AG04449 (cell line): ENCODE measurements at places on chromosomes 6 and 20.

- DNase-seq: no peak
Measured at GRCh38 chr20:58286729-58287128, 22.8 kb upstream of the RAB22A start.

DNA sequence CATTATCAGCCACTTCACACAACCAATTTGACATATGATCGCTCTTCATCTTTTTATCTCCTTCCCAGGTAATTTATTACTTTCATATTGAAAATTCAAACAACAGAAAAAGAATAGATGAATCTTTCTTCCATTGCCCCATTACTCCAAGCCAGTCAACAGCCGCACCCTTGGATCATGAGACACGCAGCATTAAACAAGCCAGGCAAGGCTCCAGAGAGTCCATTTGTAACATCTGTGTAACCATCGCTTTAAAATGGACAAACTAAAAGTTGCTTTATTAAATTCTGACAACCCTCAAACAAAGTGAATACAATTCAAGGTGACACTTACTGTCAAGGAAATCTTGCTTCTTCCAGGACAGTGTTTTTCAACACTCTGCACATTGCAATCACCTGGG is 200.3 kb downstream of the EPM2A start:
- no peak for DNase-seq

GRCh38 chr6:41843178-41843577 is 52.0 kb downstream of the USP49 start:
- no peak for DNase-seq

GRCh38 chr6:36095497-36096391 is 34.6 kb upstream of the MAPK13 start:
- DNase-seq: no peak

- DNase-seq: no peak
Measured at GRCh38 chr6:17042422-17043147, 59.3 kb upstream of the STMND1 start.

DNA sequence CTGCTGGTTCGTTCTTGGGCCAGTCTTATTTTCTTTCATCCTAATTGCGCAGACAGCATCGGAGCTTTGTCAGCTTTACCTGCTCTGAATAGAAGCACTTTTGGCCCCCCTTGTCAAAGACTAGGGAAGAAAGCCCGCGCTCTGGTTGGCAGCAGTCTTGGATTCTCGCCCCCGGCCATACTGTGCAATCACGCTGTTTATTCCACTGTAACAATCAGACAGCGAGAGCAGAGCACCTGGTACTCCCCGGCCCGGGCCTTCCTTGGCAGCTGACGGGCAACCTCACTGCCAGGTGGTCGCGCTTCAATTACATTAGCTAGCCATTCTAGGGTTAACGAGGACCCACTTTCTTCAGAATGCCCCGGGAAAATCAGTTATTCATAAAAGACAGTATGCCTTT is 72.6 kb downstream of the INSM1 start:
- DNase-seq: no peak

DNA sequence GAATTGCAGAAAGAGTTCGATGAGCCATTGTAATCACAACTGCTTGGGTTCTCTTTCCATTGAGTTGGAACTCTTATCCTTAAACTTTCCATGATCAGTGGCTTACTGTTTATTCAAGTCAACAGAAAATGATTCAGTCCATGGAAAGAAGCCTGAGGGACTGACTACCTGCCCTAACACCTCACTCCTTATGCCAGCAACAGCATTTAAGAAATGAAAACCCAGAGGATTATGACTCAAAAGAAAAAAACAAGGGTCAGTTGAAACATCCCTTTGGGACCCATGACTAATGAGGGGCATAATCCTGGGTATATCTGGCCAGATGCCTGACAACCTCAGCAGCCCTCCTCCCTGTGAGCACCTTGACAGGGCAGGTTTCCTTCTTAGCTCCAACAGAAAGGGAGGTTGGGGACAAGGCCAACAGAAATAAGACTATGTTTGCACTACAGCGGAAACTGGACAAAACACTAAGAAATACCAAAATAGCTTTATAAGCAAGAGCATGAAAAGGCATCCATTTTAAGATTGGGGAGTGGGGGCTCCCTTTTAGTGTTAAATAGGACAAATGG is 106.7 kb downstream of the MAP3K5 start:
- no peak for DNase-seq

- no peak for DNase-seq
Measured at GRCh38 chr6:156595476-156595875, 181.7 kb upstream of the ARID1B start.

- DNase-seq: no peak
Measured at GRCh38 chr6:149231778-149232177, 85.7 kb upstream of the TAB2 start.

DNA sequence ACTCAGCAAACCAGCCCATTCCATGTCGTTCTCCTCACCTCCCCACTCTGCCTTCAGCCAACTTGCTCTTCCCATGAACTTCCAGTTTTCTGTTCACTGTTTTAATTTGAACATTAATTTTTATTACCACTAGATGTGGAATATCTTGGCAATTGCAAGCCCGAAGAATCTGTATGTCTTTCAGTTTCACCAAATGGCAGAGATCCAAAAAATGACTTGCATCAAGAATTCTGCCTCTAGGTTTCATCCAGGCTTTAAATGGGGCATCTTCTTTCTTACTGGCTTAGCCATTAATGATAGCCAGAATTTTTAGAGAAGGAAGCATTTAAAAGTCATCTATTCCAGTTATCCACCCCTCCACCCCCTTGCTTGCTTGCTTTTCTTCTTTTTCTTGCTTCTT is 39.0 kb downstream of the CAP2 start:
- DNase-seq: no peak

- DNase-seq: no peak
Measured at GRCh38 chr6:96089173-96089572, 73.4 kb downstream of the FUT9 start.

DNA sequence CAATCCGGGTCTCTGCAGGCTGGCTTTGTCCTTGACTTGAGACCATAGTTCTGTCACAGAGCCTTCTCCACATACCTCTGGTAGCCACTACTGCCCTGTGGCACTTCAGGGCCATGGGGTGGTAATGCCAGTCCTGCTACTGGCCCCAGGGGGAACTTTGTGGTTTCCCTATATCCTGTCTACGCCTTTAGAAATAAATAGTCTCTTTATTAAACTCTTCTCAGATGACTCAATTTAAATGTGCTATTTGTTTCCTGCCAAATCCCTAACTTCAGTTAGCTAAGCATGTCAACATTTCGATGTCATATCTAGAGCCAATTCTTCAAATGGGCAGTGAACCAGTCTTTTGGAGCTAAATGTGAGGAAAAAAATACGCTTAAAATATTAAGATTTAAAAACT is 60.1 kb downstream of the SEL1L2 start:
- DNase-seq: no peak

DNA sequence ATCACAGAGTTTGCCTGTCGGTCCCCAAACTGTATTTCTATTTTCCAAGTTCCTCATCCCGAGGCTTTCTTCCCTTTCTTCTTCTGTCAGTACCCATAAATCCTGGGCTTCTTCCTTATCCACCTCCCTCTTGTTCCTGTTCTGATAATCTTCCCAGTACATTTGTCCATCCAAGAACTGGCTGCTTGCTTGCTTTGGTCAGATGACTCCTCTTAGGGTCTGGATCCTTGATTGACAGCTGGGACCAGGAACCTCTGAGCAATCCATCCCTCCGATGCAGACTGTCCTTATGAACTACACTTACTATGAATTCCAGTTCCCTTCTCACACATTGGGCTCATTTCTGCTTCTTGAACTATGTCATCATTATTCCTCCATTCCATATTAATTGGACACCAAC is 275.3 kb upstream of the CITED2 start:
- DNase-seq: no peak

- no peak for DNase-seq
Measured at GRCh38 chr6:169981969-169982368, 230.5 kb downstream of the ERMARD start.

DNA sequence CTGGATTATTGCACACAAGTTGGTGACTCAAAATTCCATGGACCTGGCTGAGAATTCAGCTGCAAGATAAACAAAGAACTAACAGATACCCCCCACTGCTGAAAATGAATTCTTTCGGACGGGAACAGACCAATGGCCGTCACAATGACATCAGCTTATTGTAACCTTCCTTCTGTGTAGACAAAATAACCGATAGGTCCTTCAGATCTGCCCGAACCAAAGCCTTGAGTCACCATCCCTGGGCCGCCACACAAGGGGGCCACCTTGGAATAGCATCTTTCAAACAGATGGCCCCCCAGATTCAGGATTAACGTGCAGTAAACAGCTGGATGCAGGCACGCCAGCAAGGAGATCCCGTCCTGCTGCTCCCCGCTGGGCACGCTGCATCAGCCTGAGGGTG is 214.0 kb upstream of the EXOC2 start:
- DNase-seq: peak; percentile 9

DNA sequence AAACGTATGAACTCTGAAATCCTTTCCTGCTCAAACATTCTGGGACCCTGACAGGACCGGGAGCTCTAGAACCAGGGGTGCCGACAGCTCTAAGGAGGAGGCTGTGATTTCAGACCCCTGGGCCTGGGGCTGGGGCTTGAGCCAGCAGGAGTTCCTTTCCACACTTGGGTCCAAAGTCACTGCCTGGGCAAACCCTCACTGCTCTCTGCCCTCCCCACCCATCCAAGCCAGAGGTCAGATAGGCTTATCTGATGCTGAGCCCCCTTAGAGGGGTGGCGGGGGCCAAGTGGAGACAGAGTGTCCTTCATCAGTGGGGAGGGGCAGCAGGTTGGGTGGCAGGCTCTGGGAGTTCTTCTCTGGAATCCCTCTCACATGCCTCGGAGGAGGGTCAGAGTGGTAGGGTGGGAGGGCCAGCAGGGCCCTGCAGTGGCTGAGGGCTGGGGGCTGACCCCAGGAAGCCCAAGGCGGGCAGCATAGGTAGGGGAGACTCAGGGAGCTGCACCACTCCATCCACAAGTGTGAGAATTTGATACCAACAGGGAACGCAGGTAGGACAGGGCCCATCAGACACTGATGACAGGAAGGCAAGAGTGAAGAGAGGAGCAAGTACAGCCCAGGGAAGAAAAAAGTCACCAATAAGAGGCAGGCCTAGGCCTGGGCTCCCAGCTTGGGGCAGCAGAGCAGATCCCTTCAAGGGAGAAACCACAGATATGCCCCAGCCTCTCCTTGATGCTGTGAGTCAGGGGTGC is 121.0 kb downstream of the MRPL14 start:
- no peak for DNase-seq

- DNase-seq: no peak
Measured at GRCh38 chr6:27679964-27680694, 207.2 kb upstream of the ZNF184 start.

GRCh38 chr6:56938649-56939191 is 16.2 kb upstream of the BEND6 start:
- DNase-seq: peak; percentile 97

- DNase-seq: no peak
Measured at GRCh38 chr6:10416863-10417641, 2.2 kb upstream of the TFAP2A start.

- DNase-seq: no peak
Measured at GRCh38 chr20:1888796-1889463, 6.3 kb upstream of the SIRPA start.

DNA sequence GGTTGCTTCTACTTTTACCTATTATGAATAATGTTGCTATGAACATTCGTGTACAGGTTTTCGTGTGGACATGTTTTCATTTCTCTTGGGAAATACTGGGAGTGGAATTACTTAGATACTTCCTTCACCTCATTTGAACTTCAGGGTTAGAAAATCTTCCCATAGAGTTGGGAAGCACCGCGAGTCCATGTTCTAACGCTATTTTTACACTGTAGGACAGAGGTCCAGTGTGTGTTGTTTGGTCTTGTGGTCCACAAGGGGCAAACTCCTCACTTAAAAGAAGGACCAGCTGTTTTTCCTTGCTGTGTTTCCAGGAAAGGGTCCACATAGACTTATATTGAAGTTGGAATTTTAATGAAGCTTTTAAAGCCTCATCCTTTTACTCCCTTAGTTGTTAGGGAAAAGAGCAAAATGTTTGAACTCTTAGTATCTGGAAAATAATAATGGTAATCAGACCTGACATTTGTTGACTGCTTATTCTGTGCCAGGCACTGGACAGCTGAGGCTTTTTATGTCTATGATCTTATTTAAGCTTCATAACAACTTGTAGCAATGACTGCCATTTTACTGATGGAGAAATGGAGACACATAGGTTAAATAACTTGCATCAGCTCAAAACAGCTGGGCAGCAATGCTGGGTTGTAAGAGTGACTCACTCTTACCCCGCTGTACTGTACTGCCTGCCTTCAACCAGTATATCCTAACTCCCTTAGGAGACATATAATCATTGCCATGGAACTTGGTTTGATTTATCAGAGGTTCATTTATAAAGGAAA is 52.0 kb downstream of the CDC5L start:
- DNase-seq: no peak

GRCh38 chr6:41780551-41781365 is at the start of gene PRICKLE4:
Gene PRICKLE4, plus strand, starts transcription at chr6:41780782. Its CDS starts 2,692 bp downstream, at chr6:41783474.
- DNase-seq: no peak

GRCh38 chr6:53244399-53244931 is 95.8 kb upstream of the GCM1 start:
- DNase-seq: no peak

DNA sequence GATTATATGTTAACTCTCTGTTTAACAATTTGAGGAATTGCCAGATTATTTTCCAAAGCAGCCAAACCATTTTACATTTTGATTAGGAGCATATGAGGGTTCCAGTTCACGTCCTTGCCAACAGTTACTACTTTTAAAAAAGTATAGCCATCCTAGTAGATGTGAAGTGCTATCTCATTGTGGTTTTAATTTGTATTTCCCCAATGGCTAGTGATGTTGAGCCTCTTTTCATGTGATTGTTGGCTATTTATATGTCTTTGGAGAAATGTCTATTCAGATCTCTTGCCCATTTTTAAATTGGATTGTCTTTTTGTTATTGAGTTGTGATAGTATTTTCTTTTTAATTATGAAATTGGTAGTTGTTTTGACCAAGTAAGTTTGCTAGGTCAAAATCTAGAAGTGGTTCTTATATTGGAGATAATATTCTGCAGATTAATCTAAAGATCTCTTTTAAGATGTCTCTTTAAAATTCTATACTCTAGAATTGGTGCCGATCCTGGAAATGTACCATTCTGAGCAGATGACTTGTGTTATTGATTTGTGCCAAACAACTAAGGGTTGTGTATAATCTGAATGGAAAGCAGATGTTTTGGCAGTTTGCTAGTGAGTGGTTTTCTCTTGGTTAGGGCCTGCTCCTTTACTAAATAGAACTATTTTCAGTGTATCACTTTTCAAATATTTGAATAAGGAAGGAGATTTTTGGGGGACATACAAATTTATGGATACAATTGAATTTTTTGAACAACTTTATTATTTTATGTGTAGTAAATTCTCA is 99.5 kb downstream of the CDKAL1 start:
- DNase-seq: no peak

DNA sequence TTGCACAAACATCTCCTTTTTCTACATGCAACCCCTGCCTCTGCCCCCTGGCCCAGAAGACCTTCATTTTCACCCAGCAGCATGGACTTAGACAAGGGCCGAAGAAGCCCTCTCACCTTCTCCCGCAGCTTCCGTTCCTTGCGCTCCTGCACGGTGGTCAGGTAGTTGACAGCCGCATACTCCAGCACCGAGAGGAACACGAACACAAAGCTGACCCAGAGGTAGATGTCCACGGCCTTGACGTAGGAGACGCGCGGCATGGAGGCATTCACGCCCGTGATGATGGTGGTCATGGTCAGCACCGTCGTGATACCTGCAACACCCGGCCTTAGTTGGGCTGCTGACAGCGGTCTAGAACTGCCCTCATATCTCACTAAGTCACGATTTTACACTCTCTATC is 47.1 kb upstream of the GABRR1 start:
- no peak for DNase-seq
